Cerebellar nuclear complex (tissue), 1 donor: ENCODE measurements at places on chromosomes 6 and 20.

GRCh38 chr6:18025596-18025995, 38.2 kb upstream of the KIF13A start:
- no peak for DNase-seq

DNA sequence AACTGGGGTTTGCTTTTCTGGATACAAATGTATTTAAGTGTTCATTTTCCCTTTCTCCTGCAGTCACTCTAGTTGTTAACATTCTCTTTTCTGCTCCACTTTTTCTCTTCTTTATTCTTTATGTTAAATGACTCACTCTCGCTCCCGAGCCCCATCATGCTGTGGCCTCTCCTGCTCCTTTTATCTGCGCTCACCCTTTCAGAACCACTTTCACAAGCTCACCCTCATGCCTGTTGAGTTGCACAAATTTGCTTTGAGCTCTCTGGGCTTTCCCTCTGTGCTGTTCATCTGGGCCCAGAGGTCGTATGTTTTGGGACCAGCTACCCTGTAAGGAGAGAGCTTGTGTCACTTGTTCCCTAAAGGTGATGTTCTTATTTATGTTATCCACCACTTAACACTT, 98.1 kb upstream of the ASCC3 start:
- DNase-seq: no peak

GRCh38 chr6:166679566-166679965, 52.5 kb upstream of the RPS6KA2 start:
- DNase-seq: no peak

DNA sequence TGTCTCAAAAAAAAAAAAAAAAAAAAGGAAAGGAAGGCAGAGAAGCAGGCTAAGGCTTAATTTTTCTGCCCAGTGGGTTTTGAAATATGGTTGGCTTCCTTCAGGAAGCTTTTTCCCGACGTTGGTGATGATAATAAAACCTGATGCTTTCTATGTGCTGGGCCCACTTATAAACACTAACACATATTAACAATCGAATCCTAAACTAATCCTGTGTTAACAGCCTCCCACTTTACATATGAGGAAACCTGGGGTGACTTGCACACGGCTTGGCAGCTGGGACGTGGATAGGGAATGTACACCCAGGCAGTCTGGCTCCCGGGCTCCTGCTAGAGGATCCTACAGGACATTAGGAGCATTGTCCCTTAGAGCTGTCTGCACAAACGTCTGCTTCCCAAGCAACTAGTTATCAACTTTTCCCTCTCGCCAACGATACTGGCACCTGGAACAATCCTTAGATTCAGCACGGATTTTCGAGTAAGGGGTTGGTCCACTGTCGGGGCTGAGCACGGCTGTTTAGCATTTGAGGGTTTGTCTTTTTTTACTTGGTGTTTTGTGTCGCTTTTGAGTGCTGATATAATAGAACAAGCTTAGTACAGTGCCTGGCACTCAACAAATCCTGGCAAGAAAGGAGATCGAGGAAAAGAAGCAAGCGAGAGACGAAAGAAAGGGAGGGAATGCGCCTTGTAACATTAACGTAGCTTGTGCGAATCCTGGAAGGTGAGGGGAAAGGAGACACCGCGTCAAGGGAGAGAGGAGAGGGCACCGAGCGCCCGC, 622 bp upstream of the KIZ start:
- no peak for DNase-seq

- DNase-seq: no peak
These were observed 730.4 kb downstream of the KIF16B start for GRCh38 chr20:15842872-15843271.

DNA sequence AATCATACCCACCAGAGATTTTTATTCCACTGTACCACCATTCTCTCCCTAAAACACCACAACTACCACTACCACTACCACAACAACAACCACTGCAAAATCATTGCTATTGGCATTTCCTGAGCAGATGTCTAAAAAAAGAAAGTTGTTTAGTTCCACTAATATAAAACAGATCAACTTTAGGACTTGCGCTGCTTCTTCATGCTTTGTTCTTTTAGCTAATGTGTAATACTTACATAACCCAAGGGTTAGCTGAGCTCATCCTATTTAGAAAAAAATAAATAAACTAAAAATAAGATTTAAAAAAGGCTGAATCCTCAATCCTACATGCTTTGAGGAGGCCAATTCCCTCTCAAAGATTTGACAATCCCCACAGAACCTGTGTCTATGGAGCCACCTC, 11.4 kb downstream of the IYD start:
- DNase-seq: no peak

- DNase-seq: no peak
These were observed 1.8 kb downstream of the RNF144B start for GRCh38 chr6:18388942-18389341.

- no peak for DNase-seq
These were observed 51.6 kb upstream of the TAB2 start for GRCh38 chr6:149265945-149266344.

DNA sequence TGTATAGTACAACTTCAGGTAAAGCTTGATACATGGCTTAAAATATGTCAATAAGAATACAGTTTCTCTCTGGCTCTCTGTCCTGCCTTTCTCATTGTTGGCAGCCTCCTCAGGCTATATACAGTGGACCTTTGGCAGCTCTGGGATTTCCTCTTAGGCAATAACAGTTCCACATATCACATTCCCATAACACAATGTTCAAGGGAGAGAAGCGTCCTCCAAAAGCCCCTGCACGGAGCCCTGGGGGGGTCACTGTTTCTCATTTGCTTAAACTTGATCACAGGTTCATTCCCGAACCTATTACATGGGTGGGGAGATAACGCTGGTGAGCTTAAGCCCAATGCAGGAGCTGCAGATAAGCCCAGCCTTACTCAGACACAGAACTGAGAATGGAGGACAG, 4.4 kb upstream of the FLRT3 start:
- DNase-seq: no peak

DNA sequence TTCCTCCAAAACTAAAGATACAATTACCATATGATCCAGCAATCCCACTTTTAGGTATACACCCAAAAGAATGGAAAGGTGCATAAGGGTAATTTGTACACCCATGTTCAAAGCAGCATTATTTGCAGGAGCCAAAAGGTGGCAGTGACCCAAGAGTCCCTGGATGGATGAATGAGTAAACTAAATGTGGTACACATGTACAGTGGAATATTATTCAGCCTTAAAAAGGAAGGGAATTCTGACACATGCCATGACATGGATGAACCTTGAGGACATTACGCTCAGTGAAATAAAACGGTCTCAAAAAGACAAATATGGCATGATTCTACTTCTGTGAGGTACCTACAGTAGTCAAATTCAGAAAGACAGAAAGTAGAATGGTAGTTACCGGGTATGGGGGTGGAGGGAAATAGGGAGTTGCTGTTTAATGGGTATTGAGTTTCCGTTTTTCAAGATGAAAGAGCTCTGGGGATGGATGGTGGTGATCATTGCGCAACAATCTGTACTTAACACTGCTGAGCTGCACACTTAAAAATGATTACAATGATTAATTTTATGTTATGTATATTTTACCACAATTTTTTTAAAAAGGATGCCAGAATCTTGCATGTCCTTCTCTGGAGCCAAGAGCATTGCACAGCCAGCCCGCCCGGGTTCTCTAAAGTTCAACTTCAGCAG, 518.9 kb upstream of the JARID2 start:
- no peak for DNase-seq

- DNase-seq: no peak
These were observed 17.3 kb downstream of the BPHL start for GRCh38 chr6:3135668-3136291.

- no peak for DNase-seq
These were observed 791 bp upstream of the STX11 start for GRCh38 chr6:144149558-144149893.

- DNase-seq: no peak
These were observed 18.6 kb downstream of the SNX14 start for GRCh38 chr6:85574932-85575598.

DNA sequence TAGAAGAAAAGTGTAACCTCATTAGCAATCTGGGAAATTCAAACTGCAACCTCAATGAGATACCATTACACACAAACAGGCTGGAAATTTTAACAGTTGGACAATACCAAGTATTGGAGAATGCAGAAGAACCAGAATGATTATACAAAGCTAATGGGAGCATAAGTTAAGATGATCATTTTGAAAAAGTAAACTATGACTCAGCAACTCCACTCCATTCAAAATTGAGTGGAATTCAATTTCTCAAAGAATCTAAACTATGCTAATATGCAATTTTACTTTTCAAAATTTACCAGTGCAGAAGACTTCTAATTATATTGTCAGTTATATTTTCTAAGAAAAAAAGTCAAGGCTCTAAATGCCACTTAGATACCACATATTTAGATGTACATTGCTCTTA, 17.2 kb downstream of the GPLD1 start:
- DNase-seq: no peak

- DNase-seq: no peak
These were observed 1163.6 kb upstream of the CITED2 start for GRCh38 chr6:140537834-140538705.

DNA sequence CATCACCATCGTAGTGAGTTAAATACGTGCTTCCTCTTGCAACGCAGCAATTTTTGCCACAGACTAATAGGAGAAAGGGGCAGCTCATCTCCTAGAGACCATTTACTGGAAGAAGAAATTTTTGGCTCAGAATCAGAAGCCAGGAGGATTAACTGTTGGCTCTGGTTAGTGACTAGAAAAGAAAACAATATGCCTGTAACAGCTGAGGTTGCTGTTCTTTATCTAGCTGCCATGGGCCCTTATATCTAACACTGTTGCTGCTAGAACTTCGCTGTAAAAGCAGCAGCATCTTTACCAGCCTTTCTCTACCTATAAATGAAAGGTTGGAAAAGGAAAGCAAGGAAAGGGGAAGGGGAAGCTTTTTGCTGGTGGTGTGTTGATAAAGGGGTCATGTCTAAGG, 65.9 kb downstream of the FAM135A start:
- no peak for DNase-seq

GRCh38 chr6:67160820-67161219, 1453.8 kb upstream of the EYS start:
- no peak for DNase-seq

- DNase-seq: no peak
These were observed 38.8 kb downstream of the ELOVL5 start for GRCh38 chr6:53309901-53310300.

GRCh38 chr20:10513931-10514575, 78.9 kb downstream of the SLX4IP start:
- DNase-seq: no peak

- DNase-seq: no peak
These were observed 393.2 kb upstream of the SOX4 start for GRCh38 chr6:21200134-21200870.

GRCh38 chr6:31680226-31681134, at the start of gene LY6G5C:
LY6G5C (minus strand) TSS chr6:31681067; CDS start chr6:31680373, 694 bp downstream.
- no peak for DNase-seq

DNA sequence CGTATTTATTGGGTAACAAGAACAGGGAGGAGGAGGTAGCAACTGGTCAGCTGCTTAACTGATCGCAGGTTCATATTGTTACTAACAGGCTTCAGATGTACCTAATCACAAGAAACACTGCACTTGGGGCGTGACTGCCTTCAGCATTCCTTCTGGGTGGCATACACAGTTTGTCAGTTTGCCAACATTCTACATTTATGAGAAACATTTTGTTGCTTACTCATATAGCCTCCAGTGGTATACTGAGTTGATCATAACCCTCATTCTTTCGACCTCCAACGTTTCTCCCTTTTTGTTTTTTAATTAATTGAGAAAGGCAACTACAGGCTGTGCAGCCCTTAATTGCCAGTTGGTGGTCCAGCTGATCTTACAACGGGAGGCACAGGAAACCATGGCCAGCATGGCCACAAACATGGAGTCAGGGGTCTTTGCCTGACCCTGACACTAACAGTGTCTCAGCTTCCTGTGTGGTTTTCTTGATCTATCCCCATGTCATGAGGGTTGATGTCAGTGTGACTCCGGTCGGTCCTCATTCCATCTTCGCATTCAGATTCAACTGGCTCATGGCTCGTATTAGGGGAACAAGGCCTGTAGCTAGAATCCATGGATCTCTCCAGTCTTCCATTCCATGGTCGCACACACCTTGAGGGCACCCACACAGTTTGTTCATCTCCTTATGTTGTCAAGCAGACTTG, 9.4 kb downstream of the EPB41L2 start:
- no peak for DNase-seq

DNA sequence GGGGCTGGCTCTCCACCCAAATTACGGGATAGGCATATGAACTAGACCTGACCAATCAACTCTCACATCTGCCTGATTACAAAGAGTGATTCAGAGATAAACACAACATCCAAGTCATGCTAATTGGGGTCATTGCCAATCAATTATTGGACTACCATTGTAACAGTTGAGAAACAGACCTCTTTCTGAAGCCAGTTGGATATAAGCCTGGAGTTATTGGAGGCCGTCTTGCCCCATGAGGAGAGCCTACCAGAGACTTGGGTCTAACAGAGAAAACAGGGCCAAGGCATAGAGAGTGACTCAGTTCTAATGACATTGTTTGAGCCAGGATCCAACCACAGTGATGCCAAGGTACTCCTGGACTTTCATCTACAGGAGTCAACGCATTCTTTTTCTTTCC, 39.4 kb upstream of the HIVEP2 start:
- DNase-seq: no peak

DNA sequence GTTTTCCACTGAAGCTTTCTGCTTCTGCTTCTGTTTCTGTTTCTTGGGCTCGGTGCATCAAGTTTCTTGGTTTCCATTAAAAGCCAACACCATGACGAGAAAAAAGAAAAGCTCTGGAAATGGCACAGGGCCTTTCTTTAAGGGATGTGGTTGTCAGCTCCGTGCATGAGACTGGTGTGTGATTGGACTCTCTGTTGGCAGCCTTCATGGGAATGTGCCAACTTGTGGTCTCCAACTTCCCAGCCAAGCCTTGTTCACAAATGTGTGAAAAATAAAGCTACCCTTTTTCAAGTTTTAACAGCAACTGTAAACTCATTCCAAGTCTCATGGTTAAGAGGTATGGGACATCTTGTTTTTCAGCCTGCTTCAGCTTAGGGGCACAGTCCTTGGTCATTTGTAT, 68.7 kb upstream of the CST7 start:
- DNase-seq: no peak

GRCh38 chr6:31878726-31879125, at the start of gene SLC44A4:
SLC44A4 (minus strand) TSS chr6:31878997; CDS start chr6:31878980, 17 bp downstream.
- no peak for DNase-seq

- DNase-seq: no peak
These were observed 8.8 kb upstream of the CD83 start for GRCh38 chr6:14108571-14109410.

GRCh38 chr20:32191422-32191821, 16.1 kb downstream of the PLAGL2 start:
- DNase-seq: no peak

DNA sequence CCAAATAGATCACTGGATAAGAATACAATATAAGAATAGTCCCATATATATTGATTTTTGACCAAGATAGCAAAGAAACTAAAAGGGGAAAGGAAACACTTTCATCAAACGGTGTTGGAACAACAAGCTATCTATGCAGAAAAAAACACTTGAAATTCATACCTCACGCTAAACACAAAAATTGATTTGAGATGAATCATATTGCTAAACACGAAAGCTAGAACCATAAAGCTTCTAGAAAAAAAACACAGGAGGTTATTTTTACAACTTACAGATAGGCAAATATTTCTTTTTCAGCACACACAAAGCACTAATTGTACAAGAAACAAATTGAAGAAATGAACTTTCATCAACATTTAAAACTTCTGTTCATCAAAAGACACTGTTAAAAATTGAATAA, 36.7 kb upstream of the TMEM14A start:
- no peak for DNase-seq
